ENCODE measurements at places on chromosomes 6 and 20.

DNA sequence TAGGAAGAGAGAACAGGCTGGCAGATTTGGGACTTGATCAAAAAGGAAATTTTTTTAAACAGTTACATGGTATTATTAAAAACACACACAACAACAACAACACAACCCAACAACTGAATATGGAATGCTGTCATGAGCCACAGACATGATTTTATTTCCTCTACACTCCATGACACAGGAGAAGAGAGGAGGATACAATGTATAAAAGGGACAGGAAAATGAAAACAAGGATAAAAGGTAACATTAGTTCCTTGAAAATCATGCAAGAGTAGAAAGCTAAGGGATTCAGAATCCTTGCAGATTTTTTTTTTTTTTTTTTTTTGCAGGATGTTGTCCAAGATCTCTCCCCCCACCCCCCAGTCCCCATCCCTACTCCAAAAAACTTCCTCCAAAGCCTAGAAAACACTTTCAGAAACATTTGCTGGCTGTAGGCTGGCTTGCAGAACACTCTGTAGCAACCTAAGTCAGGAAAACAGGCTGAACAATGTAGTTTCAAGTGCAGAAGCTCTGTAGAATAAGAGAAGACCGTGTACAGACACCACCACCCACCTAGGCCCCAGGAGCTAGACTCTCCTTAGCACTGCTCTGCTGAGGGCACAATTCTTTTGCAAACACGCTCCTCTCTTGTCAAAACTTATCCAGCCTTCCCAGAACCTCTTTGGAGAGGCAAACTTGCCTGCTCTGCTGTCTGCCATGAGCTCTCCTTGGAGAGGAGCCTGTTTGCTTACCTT lies 845 bp downstream of the ZMYND8 start:
- DNase-seq: peak; percentile 27

DNA sequence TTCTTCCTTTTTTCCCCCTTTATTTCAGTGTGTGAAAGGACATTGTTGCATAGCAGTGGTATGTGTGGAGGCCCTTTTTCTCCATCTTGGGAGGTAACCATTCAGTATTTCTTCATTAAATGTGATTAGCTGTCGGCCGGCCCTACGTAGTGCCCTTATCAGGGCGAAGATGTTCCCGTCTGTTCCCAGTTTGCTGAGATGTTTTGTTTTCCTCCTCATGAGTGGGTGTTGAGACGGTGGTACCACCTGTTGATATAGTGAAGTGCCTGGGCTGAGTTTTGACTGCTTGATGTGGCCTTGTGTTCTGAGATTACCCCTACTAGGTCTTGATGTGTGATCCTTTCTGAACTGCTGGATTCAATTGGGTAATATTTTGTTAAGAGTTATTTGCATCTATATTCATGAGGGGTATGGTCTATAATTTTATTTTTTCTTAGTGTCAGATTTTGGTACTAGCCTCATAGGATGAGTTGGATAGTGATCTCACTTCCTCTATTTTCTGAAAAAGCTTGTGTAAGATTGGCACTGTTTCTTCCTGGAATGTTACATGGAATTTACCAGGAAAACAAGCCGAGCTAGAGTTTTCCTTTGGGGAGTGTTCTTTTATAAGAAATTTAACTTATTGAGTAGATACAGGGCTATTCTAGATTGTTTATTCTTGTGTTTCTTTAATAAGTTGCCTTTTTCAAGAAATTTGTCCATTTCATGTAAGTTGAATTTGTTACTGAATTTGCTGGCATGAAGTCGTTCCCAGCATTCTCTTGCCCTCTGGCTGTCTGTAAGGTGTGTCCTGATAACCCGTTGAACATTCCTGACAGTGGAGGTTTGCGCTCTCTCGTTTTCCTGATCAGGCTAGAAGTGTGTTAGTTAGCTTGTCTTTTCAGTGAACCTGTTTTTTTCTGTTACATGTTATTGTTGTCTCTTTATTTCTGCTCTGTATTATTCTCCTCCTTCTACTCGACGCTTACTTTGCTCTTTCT lies 4.3 kb downstream of the MTG2 start:
- peak; percentile 19 for DNase-seq

GRCh38 chr6:41425511-41425910 lies 90.1 kb downstream of the NCR2 start:
- no peak for DNase-seq

- no peak for DNase-seq
These were observed 109.0 kb upstream of the THBS2 start for GRCh38 chr6:169362501-169363121.

DNA sequence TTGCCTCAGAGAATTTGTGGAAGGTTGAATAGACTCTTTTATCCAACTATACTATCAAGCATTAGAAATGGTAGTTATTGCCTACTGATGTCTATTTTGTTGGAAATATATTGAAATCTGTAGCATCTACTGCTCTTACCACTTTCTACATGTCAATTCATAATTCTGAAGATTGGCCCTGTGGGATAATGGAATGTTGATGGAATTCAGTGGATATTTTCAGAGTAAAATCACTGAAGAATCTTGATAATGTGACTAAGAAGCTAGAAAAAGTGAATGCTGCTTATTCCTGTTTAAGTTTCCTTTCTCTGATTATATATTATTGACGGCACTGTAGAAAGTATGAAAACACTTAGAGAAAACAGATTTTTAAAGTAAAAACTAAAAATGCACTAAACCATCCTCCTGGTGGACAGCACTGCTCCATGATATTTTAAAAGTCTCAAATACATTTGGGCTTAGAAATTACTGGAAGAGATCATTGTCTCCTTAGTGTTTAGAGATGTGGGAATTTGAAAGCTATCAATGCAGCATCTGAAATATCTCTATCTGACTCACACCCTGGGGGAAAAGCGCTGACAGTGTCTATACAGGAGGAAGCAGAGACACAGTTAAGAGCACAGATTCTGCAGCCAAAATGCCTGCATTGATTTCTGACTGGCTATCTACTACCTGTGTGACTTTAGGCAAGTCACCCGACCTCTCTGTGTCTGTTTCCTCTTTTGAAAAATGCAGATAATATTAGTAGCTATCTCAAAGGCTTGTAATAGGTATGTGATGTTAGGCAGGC lies 37.9 kb upstream of the RCAN2 start:
- DNase-seq: no peak

- no peak for DNase-seq
These were observed 8.1 kb downstream of the GFOD1 start for GRCh38 chr6:13479206-13479800.

DNA sequence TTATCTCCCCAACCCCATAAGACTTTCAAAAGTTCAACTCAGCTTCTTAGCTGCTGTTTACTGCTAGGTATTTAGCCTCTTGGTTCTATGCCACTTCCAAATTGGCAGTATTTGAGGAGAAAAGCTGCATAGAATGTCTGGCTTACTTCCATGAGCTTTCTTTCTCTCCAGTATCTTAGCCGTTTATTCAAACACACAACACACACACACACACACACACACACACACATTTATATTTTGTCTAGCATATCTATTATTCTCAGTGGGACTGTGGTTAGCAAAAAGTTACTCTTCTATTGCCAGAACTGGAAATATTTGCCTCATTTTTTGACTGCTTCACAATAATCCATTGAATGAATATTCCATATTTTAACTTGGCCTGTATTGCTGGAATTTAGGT lies 634.2 kb upstream of the IMPG1 start:
- DNase-seq: no peak

DNA sequence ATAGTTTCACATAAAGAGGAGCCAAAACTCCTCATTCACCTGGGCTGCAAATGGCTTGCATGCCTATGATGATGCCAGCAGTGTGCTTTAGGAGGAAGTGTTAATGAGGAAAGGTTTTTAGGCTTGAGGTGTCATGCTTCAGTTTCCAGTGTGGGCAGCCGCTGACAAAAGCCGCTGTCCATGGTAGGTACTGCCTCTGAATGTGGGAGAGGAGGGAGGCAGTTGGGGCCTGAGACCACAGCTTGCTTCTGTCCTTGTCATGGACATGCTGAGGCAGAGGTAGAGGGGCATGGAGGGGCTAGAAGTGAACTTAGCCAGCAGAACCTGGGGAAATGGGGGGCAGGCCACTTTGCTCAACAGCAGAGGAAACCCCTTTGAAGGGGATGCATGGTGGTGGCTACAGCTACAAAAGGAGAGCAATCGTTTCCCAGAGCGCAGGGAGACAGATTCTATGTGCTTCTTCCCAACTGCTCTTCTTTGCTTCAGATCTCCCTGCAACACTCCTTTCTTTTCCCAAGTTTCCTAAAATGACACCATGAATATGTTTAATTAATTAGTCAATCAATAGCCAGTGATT lies 372.1 kb upstream of the CNR1 start:
- DNase-seq: no peak

GRCh38 chr6:148244217-148244935 lies 98.3 kb upstream of the SASH1 start:
- DNase-seq: no peak

DNA sequence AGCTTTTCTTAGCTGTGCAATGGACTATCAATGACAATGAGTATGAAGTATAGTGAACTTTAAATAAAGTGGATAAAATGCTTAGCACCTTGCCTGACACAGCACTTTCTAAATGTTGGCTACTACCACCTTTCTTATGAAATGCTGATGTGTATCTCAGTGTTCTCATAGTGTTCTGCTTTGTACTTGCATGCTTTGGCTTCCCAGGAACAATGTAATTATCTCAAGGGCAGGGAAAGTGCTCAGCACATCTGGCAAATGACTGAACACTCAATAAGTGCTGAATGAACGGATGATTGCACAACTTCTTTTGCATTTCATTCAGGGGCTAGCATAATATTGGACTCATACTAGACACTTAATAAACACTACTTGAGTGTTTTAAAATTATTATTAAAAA lies 28.2 kb upstream of the NOX3 start:
- no peak for DNase-seq

GRCh38 chr6:39102071-39102820 lies 12.7 kb downstream of the SAYSD1 start:
- DNase-seq: peak; percentile 41

GRCh38 chr6:129645106-129645829 lies 64.7 kb downstream of the ARHGAP18 start:
- DNase-seq: peak; percentile 28

- no peak for DNase-seq
These were observed 26.5 kb downstream of the EIF2S2 start for GRCh38 chr20:34085544-34086040.

GRCh38 chr6:7568021-7568420 lies 22.0 kb upstream of the SNRNP48 start:
- DNase-seq: no peak

GRCh38 chr20:21564127-21564773 lies 50.4 kb upstream of the NKX2-2 start:
- no peak for DNase-seq

- DNase-seq: no peak
These were observed 4.9 kb upstream of the ASCC3 start for GRCh38 chr6:100886076-100886475.

- DNase-seq: peak; percentile 2
These were observed 101.5 kb upstream of the BACH2 start for GRCh38 chr6:90397929-90398674.

- no peak for DNase-seq
These were observed 44.6 kb downstream of the SESN1 start for GRCh38 chr6:109050012-109050411.

GRCh38 chr6:7124114-7124513 lies 16.4 kb downstream of the RREB1 start:
- no peak for DNase-seq
